Placental epithelial cell (primary cell): ENCODE measurements at places on chromosomes 3 and 15. TPM values are rescaled to one million over a fixed set of nuclear protein-coding genes. Genes with fewer than 3 reads are reported as not detected.

GTPBP8 gene
- 27.1 and 50.6 TPM in 2 replicates for total RNA-seq

PLA2G4E gene
- not detected in 2 replicates for total RNA-seq

KAT2B gene
- 20.6 and 38.1 TPM in 2 replicates for total RNA-seq

CDC25A gene
- total RNA-seq, result 5.1 and 12.0 TPM in 2 replicates

FBXO40 gene
- total RNA-seq, result not detected in 2 replicates

PEX5L gene
- not detected in 2 replicates for total RNA-seq
